ENCODE measurements at places on chromosomes 3 and 15.

- no peak for DNase-seq
Observed at GRCh38 chr3:9700536-9700935, 3.1 kb upstream of the CPNE9 start.

GRCh38 chr3:14295801-14296200 is 106.6 kb upstream of the SLC6A6 start:
- DNase-seq: peak; percentile 49

DNA sequence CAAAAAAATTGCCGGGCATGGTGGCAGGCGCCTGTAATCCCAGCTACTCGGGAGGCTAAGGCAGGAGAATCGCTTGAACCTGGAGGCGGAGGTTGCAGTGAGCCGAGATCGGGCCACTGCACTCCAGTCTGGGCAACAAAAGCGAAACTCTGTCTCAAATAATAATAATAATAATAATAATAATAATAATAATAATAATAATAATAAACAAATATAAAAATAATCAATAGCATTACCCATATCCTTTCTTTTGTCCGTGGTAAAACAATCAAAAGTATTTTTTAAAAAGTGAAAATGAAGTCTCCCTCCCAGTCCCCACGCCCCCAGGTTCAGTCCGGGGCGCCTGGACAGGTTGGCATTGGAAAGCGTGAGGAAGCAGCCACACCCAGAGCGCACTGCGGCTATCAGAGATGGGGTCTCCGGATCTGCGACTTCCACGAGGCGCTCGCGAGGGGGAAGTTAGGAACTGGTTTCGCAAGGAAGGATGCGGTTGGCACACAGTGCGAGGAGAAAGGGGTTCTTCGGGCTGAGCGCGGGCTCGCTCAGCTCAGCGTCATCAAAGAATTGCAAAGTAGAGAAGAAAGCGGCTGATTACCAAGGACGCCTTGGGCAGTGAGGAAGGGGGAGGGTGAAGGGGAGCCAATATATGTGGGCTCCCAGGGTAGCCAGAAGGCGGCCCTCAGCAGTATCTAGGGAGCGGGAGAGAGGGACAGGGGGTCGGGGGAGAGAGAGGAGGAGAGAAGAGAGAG is 69.5 kb upstream of the EPHB3 start:
- no peak for DNase-seq

GRCh38 chr15:97838606-97839210 is 121.8 kb upstream of the ARRDC4 start:
- DNase-seq: no peak

DNA sequence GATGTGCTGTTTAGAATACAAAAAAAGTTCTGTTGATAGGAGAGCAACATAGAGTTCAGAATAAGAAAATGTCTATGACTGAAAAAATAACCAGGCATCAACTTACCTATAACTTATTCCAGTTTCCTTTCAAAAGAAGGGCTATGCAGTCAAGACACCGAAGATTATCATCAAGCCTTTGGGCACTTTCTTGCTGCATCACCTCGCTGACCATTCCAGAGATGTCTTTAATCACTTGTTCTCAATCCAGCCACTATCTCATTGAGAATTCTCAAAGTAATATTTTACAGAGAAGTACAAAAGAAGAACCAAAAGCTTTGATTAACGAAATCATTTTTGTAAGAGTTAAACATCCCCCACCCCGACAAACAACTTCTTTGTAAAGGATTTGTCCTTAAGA is 198.3 kb upstream of the P2RY1 start:
- DNase-seq: no peak

- DNase-seq: peak; percentile 17
Observed at GRCh38 chr3:133294253-133294652, 105.6 kb upstream of the BFSP2 start.

- DNase-seq: no peak
Observed at GRCh38 chr3:172059532-172059931, 20.2 kb downstream of the FNDC3B start.

- DNase-seq: no peak
Observed at GRCh38 chr3:31345581-31345980, 187.1 kb upstream of the STT3B start.

- no peak for DNase-seq
Observed at GRCh38 chr3:37688756-37689155, 172.9 kb upstream of the CTDSPL start.

- DNase-seq: no peak
Observed at GRCh38 chr3:63095-63765, 133.3 kb upstream of the CHL1 start.

All from PC-3 (cell line).